Left lung (tissue), 14 donors: ENCODE measurements at places on chromosomes 1 and 21. TPM values are rescaled to one million over a fixed set of nuclear protein-coding genes. Genes with fewer than 3 reads are reported as not detected.

The UBASH3A gene
- 0.12 TPM for polyA plus RNA-seq

The RLF gene
- 24.1 TPM for polyA plus RNA-seq

The ELK4 gene
- polyA plus RNA-seq = 25.1 TPM

The CACNA1S gene
- polyA plus RNA-seq = 0.11 TPM

The TCHH gene
- polyA plus RNA-seq = 0.07 TPM

The NPR1 gene
- polyA plus RNA-seq = 18.0 TPM

The TNFRSF4 gene
- 4.2 TPM for polyA plus RNA-seq

The DYNLT5 gene
- polyA plus RNA-seq = 5.6 TPM

The ARID1A gene
- 105 TPM for polyA plus RNA-seq

The SETDB1 gene
- 89.6 TPM for polyA plus RNA-seq

The SIK1 gene
- 6.5 TPM for polyA plus RNA-seq

The LCE6A gene
- polyA plus RNA-seq = not detected

The PTPRF gene
- 198 TPM for polyA plus RNA-seq

The OR2T11 gene
- polyA plus RNA-seq = not detected

The CADM3 gene
- 1.6 TPM for polyA plus RNA-seq

The FAM72B gene
- 4.0 TPM for polyA plus RNA-seq

The RPL22 gene
- polyA plus RNA-seq = 656 TPM

The OLFML3 gene
- 285 TPM for polyA plus RNA-seq
